Activated CD4-positive, alpha-beta T cell treated with anti-CD3 and anti-CD28 coated beads, Interleukin-2, amount 50 U/mL, for 48 hours (primary cell): ENCODE measurements at places on chromosomes 2 and 18.

DNA sequence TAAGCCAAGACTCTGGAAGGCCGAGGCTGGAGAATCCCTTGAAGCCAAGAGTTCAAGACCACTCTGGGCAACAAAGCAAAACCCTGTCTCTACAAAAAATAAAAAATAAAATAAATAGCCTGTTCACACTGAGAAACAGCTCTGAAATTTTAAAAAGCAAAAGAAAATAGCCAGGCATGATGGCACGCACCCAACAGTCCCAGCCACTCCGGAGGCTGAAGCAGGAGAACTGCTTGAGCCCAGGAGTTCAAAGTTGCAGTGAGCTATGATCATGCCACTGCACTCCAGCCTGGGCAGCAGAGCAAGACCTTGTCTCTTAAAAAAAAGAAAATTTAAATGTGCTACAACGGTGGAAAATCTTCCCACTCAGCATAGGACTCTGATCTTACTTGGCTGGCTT, 52.7 kb downstream of the DTNB start:
- DNase-seq: no peak

DNA sequence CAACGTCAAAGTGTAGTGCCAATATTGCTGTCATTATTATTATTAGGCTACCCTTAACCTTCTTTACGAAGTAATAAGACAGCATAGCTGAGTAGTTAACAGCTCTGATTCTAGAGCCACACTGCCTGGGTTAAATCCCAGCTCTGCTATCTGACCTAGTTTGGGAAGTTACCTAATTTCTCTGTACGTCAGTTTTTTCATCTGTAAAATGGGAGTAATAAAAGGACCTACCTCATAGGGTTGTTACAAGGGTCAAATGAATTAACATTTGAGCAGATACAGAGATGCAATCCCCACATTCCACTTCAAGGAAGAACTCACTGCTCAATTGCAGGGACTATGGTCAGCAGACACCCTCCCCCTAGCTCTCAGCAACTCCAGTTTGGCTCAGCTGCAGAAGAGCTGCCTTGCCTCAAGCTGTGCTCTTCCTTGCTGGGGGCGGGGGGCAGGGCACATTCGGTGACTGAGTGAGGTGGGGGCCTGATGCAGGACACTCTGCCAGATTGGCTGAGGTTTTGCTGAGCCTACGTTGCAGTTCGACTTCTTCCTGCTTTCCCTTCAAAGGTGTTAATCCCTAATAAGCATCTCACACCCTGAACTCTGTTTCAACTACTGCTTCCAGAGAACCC, 11.0 kb upstream of the LGALSL start:
- no peak for DNase-seq

- DNase-seq: no peak
Measured at GRCh38 chr2:239349453-239350135, 51.2 kb downstream of the HDAC4 start.

GRCh38 chr2:54956111-54956627, 94.1 kb downstream of the RTN4 start:
- DNase-seq: no peak

DNA sequence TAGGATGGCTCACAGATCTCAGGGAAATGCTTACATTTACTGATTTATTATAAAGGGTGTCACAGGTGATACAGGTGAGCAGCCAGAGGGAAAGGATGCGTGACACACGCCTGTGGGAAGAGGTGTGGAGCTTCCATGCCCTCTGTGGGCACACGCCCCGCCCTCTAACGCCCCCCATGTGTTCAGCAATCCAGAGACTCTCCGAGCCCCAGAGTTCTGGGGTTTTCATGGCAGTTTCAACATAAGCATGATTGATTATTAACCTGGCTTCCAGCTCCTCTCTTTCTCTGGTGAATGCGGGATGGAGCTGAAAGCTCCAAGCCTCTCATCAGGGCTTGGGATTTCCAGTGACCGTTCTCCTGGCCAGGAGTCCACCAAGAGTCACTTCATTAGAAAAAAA, 34.3 kb upstream of the ODC1 start:
- no peak for DNase-seq

- DNase-seq: no peak
Measured at GRCh38 chr2:231573096-231573495, 19.6 kb upstream of the TEX44 start.

- no peak for DNase-seq
Measured at GRCh38 chr2:165013944-165014619, 58.8 kb upstream of the SLC38A11 start.

DNA sequence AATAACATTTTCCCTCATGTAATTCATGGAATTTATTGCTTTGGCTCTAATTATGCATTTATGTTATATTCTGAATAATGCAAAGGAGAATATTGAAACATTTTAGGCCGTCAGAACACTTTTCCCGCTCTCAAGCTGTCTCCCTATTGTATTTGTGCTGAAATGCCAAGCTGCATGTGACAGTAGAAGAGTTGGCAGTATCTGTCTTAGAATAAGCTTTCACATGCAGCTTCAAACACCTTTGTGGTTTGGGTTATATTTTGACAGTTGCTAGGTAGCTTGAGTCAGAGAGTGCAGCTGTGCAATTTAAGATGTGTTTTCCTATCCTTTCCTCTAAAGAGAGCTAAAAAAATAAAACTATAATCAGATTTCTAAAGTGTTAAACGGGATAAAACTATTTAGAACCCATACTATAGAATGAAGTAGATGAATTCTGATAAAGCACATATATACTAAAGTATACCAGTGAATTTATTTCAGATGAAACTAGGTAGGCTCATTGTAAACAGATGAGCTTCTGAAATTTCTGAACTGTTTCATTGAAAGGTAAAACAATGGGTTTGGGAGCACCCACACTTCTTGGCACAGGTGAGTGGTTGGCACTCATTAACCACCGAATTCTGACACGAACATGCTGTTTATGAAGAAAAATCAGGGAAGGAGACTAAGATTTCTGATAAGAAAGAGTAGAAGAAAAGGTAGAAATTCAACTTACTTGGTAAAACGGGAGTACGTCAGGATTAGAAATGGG, 43.4 kb downstream of the PLCL1 start:
- no peak for DNase-seq

GRCh38 chr2:55419679-55420438, at the start of gene CCDC88A:
TSS of gene CCDC88A (minus strand) at chr2:55419856. CDS start at chr2:55419079, 777 bp downstream.
- DNase-seq: peak; percentile 92

- DNase-seq: peak; percentile 38
Measured at GRCh38 chr2:9975805-9976447, 24.4 kb downstream of the GRHL1 start.

DNA sequence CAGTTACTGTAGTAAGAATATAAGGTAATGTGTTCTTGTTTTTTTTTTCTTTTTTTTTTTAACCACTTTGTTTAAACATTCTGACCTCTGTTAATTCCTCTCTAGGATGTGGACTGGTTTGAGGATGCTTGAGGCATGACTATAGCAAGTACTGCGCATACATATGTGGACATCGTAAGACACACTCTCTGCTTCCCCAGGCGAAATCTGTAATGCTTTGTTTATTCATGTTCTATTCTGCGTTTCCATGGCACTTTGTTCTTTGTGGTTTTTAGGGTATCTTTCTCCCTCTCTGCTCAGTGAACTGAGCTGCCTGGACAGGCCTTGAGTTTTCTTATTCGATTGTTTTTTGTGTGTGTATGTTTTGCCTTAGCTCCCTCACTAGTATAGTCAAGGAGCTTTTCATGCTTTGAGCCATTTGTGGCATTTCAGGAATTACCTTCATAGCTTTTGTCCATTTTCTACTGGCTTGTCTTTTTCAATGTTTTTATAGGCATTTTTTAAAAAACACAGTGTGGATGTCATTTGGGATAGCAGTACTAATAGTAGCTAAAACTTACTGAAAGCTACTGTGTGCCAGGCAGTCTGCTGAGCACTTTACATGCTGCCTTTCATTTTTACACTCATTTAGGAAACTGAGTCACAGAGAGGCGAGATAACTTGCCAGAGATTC, 1.9 kb upstream of the SH3BP4 start:
- no peak for DNase-seq

DNA sequence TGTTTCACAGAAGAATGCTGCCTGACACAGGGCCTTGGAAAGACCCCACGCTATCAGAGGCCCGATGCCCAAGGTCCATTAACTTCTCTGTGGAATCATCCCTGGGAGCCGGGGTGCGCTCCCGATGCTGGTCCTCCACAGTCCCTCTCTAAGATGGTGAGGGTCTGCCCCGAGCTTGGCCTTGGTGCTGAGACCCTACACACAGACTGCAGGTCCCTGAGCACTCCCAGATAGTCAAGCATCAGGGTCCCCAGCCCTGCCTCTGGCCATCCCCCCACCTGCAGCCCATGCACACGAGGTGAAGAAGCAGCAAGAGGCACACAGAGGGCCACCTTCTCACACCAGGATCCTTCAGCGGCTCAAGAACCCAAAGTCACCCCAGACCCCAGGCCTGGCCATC, 263.3 kb downstream of the MYCN start:
- DNase-seq: no peak

DNA sequence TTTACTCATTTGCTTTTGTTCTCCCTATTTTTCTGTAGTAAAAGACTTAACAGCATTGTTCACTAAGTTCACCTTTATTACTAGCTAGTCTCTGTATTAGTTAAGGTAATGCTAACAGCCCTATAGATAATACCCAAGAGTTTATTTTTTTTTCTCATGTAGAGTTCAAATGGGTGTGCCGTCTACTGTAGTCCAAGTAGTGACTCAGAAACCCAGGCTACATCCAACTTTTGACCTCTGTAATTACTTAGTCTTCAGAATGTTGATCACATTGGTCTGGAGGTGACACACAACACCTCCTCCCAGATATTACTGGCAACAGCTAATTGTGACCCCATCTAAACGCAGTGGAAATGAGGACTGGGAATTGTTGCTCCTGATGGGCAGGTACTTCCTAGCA, 7.7 kb downstream of the COQ10B start:
- no peak for DNase-seq

DNA sequence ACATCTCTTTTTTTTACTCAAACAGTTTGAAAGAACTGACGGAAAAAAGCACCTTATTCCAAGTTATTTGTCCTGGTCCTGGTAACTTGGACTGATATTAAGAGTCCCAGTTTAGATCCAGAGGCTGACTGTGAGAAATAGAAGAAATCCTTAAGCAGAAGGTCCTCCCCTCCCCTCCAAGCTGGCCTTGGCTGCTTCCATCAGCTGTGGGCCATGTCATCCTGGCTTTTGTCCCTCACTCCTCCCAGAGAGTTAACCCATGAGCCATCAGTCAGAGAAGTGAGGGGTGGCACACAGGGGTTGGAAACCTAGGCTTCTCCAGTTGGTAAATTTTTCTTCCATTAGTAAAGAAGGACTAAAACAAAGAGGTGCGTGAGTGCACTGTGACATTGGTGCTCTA, 9.7 kb upstream of the NAPG start:
- no peak for DNase-seq

DNA sequence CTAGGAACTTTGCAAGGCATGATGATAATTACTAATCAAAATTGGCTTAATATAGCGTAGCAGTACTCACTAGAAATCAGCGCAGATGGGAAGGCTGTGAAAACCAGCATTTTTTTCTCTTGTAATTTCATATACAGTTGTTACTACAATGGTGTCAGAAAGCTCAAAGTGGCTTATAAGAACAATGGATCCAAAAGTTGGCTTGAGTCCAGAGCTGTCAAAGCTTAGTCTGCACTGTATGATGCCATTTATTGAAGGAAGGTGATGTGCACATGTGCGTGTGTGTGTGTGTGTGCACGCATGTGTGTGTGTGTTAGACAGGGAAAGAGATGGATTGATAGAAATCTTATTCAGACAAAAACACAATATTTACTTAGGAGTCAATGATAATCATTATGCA, 341.3 kb downstream of the TGIF1 start:
- no peak for DNase-seq

GRCh38 chr2:233217892-233218377, 33.5 kb upstream of the ATG16L1 start:
- DNase-seq: no peak

- DNase-seq: peak; percentile 2
Measured at GRCh38 chr18:57561728-57562423, 24.6 kb downstream of the FECH start.

GRCh38 chr18:47342566-47342965, 91.1 kb upstream of the SKOR2 start:
- DNase-seq: no peak
